ENCODE measurements at places on chromosomes 3 and 15. TPM values are rescaled to one million over a fixed set of nuclear protein-coding genes. Genes with fewer than 3 reads are reported as not detected.

DNA sequence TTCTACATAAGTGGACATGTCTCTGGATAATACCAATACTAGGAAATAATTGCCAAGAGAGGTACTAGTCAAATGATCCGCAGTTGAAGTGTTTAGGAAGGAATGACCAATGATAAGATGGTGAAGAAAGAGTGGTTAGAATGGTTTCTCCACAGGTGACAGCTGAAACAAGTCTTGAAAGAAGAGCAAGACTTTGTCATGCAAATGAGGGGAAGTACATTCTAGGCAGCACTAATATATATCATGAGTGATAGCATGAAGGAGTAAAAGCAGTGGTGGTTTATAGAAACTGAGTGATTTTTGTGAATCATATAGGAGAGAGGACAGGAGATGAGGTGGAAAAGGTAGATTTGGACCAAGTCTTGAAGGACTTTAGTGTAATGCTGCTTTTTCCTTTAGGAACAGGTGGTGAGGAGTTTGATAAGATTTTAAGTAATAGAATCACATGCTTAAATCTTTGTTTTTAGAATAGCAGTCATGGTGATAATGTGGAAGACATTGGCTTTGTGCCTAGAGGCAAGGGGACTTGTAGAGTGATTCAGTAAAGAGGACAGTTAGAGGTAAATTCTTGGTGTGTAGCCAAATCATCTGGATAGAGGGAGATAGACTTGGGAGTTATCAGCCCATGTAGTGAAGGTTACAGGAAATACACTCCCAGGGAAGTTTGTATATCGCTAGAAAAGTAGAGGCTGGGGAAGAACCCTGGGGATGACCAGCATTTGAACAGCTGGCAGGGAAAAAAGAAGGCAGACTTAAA, 31.9 kb downstream of the SLMAP start:
- DNase-seq = peak; percentile 59
- no peak overlapping the region for H3K27ac ChIP-seq
- no peak overlapping the region for H3K4me3 ChIP-seq
- no peaks in the 10 kb centered on the region for H3K36me3 ChIP-seq

DNA sequence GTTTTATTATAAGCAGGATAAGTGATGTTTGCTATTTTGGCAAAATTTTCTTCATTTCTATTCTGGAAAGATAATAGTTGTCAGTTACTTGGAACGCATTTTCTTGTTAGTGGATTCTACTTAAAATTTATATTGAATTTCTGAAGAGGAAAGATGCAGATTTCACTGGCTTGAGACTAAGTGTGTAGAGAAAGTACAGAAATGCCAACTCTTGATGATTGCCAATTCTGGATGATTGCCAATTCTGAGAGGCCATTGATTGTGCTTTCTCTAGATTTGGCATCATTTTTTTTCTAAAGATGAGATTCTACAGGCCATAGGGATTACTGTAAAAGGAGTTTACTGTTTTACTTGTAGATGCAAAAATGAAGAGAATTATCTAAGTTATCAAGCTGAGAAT, 58.9 kb upstream of the CNTN3 start:
- H3K27ac ChIP-seq = no peak overlapping the region
- no peak overlapping the region for H3K4me3 ChIP-seq
- no peaks in the 10 kb centered on the region for H3K4me1 ChIP-seq

DNA sequence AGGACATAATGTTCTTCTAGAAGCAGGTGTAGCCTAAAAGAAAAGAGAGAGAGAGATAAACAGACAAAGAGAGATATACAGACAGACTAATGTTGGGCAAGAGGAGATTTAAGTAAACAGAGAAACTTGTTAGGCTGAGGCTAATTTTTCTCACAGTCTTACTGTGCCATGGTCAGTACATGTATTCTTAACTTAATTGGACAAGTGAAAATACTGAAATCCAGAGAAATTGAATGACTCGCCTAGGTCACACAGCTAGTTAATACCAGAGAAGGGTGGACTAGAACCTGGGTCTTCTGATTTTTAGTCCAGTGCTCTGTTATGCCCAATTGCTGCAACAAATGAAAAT, 6.7 kb upstream of the ZNF609 start:
- no peaks in the 10 kb centered on the region for H3K27me3 ChIP-seq
- H3K4me3 ChIP-seq = no peak overlapping the region
- H3K36me3 ChIP-seq = no peaks in the 10 kb centered on the region
- H3K4me1 ChIP-seq = peaks cover 24% of the 10 kb centered on the region
- no peak for DNase-seq

- H3K36me3 ChIP-seq = no peaks in the 10 kb centered on the region
- no peak overlapping the region for H3K4me3 ChIP-seq
- H3K27me3 ChIP-seq = no peaks in the 10 kb centered on the region
- peaks cover 9% of the 10 kb centered on the region for H3K4me1 ChIP-seq
- H3K27ac ChIP-seq = no peak overlapping the region
Observed at GRCh38 chr3:72496051-72496670, 352.1 kb downstream of the SHQ1 start.

DNA sequence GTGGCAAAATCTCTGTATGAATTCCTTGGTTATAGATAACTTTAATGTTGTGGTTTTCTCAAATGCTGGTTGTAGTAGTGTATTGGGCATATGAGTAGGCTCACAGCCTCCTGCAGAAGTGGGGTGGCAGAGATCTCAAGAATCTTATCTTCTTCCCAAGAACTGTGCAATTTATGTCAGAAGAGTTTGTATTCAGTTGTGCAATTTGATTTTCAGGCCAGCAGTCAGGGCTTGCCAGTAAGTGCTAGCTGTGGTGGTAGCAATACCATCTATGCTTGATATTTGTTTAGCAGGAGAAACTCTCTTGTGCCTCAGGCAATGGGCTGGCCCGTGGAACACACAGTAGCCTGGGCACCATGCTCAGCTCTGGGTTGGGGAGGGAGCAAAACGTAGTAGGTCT, 58.4 kb upstream of the GOLIM4 start:
- no peak for DNase-seq
- H3K27me3 ChIP-seq = no peaks in the 10 kb centered on the region
- H3K36me3 ChIP-seq = no peaks in the 10 kb centered on the region
- H3K4me1 ChIP-seq = no peaks in the 10 kb centered on the region
- no peak overlapping the region for H3K4me3 ChIP-seq

The RNF13 gene
- total RNA-seq = 86.5 TPM

DNA sequence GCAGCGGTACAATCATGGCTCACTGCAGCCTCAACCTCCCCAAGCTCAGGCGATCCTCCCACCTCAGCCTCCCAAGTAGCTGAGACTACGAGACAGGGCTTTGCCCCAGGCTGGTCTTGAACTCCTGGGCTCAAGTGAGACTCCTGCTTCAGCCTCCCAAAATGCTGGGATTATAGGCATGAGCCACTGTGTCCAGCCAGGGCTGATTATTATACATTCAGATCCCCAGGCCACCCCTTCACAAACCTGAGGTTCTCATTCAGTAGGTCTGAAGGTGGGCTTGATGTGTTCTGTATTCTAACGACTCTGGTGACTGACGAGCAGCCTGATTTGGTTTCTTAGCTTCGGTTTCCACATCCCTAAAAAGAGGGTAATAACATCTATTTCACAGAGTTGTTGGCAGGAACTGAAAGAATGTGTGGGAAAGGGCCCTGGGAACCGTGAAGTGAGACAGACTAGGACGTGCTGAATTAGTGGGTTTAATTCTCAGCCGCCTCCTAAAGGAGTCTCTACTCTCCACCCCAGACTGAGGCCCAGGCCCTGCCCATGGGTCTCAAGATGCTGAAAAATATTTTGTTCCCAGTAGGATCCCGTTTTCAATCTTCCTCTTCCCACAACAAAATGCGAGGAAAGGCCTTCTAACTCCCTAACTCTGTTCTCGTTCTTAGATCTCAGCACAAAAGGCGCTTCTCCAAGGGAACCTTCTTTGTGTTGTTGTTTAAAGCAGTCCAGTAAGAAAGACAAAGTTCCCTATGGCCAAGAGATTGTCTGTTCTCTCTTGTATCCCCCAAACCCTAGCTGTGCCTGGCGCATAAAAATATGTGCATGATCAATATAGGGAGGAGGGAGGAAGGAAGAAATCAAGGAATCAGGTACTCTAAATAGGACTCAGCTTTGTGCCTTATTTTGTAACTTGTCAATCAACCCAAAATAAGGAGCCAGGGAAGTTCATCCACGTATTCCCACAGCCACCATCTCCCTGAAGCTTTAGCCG, 210.0 kb upstream of the TOPAZ1 start:
- no peak for DNase-seq
- H3K27me3 ChIP-seq = no peaks in the 10 kb centered on the region
- H3K27ac ChIP-seq = no peak overlapping the region
- no peaks in the 10 kb centered on the region for H3K36me3 ChIP-seq
- no peak overlapping the region for H3K4me3 ChIP-seq

The TMEM212 gene
- not detected for total RNA-seq

- DNase-seq = no peak
- no peaks in the 10 kb centered on the region for H3K36me3 ChIP-seq
- no peak overlapping the region for H3K27ac ChIP-seq
- H3K4me3 ChIP-seq = no peak overlapping the region
- H3K4me1 ChIP-seq = no peaks in the 10 kb centered on the region
Observed at GRCh38 chr3:122331886-122332285, 6.8 kb downstream of the CSTA start.

DNA sequence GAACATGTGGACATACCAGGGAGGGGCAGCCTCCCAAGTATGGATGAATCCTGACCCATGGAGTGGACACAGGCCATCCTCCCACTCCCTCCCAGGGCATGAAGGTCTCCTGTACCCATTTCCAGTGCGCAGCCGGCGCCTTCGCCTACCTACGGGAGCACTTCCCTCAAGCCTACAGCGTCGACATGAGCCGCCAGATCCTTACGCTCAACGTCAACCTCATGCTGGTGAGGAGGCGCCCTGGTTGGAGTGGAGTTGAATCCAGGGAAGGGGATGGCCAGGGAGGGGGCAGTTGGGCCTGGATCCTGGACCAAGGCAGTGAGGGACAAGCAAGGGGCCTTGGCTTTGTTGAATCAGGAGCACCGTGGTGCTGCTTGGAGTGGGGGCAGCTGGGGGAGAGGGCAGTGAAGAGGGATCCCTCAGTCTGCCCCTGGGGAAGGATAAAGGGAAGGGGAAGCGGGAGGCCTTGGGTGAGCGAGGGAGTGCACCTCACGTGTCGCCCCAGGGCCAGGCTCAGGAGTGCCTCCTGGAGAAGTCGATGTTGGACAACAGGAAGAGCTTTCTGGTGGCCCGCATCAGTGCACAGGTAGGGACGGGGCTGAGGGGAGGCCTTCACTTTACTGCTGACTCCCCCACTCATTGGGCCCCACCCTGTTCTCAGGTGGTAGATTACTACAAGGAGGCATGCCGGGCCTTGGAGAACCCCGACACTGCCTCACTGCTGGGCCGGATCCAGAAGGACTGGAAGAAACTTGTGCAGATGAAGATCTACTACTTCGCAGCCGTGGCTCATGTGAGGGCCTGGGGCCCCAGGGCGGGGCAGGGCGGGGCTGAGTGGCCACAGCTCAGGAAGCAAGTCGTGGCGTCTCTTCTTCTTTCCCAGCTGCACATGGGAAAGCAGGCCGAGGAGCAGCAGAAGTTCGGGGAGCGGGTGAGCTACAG, 25.3 kb downstream of the PTPN23 start:
- no peak overlapping the region for H3K4me3 ChIP-seq
- no peak for DNase-seq
- no peaks in the 10 kb centered on the region for H3K4me1 ChIP-seq
- no peaks in the 10 kb centered on the region for H3K27me3 ChIP-seq

- H3K27ac ChIP-seq = no peak overlapping the region
- H3K27me3 ChIP-seq = no peaks in the 10 kb centered on the region
- H3K4me1 ChIP-seq = no peaks in the 10 kb centered on the region
- no peak for DNase-seq
- H3K4me3 ChIP-seq = no peak overlapping the region
Observed at GRCh38 chr3:127004641-127005397, 21.9 kb downstream of the PLXNA1 start.

DNA sequence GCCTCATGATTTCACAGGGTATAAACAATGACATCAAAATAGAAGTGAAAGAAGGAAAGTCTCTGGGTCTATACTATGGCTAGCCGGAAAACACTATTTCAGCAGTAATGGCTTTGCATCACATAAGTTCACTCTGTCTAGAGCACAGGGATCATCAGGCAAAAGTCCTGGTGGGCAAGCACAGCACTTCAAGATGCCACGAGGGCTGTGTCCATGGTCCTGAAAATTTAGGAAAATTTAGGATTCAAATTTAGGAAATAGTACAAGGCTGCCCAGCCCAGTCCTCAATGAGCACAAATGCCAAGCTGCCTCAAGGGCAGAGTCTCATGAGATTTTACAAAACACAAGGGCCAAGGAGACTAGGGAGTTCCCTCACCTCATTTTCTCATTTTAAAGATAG, 54.1 kb downstream of the RORA start:
- H3K27me3 ChIP-seq = no peaks in the 10 kb centered on the region
- no peak for DNase-seq
- H3K36me3 ChIP-seq = no peaks in the 10 kb centered on the region
- H3K4me3 ChIP-seq = no peak overlapping the region

The ZMYND10 gene
- 1.8 TPM for total RNA-seq

The COL6A6 gene
- total RNA-seq = not detected

DNA sequence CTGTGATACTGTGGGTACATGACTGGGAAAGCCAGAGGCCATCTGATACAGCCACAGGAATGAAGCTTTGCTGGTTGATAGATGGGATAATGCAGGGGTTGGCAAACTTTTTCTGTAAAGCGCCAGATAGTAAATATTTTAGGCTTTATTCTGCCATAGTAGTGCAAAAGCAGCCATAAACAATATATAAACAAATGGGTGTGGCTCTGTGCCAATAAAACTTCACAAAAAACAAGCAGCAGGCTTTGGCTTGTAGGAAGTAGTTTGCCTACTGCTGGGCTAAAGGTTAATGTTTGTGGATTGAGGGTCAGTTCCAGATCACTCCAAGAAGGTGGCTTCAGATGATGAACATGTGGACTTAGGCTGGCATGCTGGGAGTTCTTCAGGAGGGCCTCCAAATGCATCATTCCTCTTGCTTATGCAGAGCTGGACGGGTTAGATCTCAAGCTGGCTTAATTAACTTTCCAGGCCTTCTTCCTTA, 305.7 kb downstream of the RPLP1 start:
- H3K27me3 ChIP-seq = no peaks in the 10 kb centered on the region
- H3K27ac ChIP-seq = no peak overlapping the region
- H3K4me1 ChIP-seq = peaks cover 91% of the 10 kb centered on the region
- DNase-seq = no peak
- no peaks in the 10 kb centered on the region for H3K36me3 ChIP-seq
- no peak overlapping the region for H3K4me3 ChIP-seq
